ENCODE measurements at places on chromosomes 5 and 9. TPM values are rescaled to one million over a fixed set of nuclear protein-coding genes. Genes with fewer than 3 reads are reported as not detected.

The C8G gene
- total RNA-seq: not detected

The NAA35 gene
- 38.7 TPM for total RNA-seq

The HTR4 gene
- not detected for total RNA-seq

The POC5 gene
- total RNA-seq: 44.4 TPM

The NUTM2F gene
- not detected for total RNA-seq

The FAM174A gene
- total RNA-seq: 40.8 TPM

The IL5 gene
- not detected for total RNA-seq

The PCDHGA3 gene
- total RNA-seq: not detected

The TPRN gene
- 34.5 TPM for total RNA-seq

The SH3GL2 gene
- 0.67 TPM for total RNA-seq

The DND1 gene
- 1.5 TPM for total RNA-seq

The CSF1R gene
- 0.84 TPM for total RNA-seq

The CER1 gene
- total RNA-seq: not detected

The LOX gene
- 22.2 TPM for total RNA-seq

The CNTRL gene
- total RNA-seq: 31.3 TPM

The KIF24 gene
- total RNA-seq: 11.5 TPM

All from A172 (cell line).